CD4-positive, alpha-beta T cell treated with Interleukin-1 beta for 1 hour (primary cell): ENCODE measurements at places on chromosomes 1 and 21.

- no peak for DNase-seq
Observed at GRCh38 chr1:227541796-227542152, 21.6 kb upstream of the ZNF678 start.

DNA sequence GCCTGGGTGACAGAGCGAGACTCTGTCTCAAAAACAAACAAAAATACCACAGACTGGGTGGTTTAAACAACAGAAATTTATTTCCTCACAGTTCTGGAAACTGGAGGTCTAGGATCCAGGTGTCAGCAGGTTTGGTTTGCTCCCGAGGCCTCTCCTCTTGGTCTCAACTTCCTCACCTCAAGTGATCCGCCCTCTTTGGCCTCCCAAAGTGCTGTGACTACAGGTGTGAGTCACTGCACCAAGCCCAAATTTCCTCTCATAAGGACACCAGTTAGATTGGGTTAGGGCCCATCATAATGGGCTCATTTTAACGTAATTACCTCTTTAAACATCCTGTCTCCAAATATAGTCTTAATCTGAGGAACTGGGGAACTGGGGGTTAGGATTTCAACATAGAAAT lies 35.5 kb downstream of the MFSD2A start:
- no peak for DNase-seq

DNA sequence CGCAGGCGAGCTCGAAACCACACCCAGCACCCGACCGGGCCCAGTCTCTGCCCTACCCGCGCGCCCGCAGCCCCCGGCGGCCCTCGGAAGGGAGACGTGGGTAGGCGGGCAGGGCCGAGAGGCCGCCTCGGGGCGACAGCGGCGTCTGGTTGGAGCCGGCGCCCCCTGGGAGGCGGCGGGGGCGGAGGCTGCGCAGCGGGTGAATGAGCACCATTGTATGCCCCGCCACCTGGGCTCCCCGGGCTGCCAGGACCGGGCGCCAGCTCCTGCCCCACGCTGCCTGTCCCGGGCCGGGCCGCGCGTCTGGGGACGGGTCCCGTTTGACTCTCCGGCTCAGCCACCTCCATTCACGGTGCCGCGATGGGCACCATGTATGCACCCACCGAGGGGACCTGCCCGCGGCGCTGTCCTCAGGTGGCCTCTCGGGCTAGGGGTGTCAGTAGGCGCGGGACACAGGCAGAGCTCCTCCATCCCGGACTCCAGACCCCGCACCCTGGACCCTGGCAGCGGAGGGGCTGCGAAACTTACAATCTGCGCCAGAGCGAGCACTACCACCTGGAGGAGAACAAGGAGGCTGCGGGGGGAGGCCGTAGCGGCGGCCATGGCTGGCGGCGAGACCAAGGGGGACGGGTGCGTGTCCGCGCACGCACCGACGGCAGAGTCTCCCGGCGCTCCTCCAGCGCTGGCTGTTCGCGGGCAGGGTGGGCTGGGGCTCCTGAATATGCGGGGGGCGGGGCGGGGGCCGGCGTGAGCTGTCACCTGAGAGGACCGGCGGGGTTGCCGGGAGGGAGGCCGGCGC lies at the start of gene COL9A2:
Gene COL9A2, minus strand, starts transcription at position 692 of the 799 bp plus-strand sequence. Its CDS starts 89 bp downstream, at position 603.
- peak; percentile 67 for DNase-seq

DNA sequence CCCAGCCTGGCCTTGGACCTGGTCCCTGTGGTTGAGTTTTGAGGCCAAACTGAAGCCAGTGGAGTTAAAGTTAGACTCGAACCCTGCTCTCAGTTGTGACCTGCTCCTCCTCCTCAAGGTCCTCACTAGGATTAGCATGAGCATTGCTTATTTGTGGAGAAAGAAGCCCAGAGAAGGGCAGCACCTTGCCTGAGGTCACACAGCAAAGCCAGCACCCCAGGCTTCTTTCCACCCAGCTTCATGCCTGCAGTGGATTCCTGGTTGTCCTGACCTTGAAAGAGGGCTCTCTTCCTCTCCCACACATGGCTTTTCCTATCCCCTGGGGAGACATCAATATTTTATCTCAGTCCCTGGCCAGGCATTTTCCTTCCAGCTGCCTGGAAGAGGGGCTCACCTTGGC lies 2.8 kb downstream of the LDLRAP1 start:
- no peak for DNase-seq

GRCh38 chr1:156943756-156944155 lies 23.3 kb downstream of the LRRC71 start:
- DNase-seq, result no peak

DNA sequence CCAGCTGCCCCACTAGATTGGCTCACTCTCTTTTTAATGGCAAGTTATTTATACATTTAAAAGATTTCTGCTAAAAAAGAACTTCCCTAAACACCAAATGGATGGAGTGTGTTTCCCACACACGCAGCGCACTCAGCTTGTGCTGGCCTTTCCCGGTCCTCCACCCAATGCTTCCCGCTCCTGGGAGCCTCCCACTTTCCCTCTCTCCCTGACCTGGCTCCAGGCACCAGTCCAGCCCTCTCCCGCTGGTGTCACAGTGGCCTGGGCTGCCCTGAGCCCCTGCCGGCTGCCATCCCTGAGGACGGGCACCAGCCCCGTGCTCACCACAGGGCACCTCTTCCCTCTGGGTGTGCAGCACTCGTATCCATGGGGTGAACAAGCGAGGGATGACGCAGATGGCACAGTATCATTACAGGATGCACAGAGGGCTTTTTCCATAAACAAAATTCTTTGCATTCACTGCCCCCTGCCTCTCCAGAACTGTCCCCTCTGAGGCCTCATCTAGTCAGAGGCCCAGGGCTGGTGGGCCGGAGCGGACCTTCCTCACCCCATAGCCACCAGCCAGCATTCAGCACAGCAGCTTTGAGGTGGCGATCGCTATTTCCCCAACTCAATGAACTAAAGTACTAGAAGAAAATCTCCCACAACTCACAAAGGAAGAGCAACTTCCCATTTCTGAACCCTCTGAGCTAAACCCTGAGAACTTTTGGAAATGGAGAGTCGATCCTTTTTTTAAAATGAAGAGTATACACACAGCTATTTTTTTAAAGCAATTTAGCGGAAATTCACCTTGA lies 68.5 kb downstream of the SLC37A1 start:
- DNase-seq, result no peak

GRCh38 chr1:12059722-12060464 lies 3.2 kb upstream of the TNFRSF8 start:
- DNase-seq, result no peak

GRCh38 chr1:198775606-198776005 lies 136.8 kb downstream of the PTPRC start:
- DNase-seq, result no peak

DNA sequence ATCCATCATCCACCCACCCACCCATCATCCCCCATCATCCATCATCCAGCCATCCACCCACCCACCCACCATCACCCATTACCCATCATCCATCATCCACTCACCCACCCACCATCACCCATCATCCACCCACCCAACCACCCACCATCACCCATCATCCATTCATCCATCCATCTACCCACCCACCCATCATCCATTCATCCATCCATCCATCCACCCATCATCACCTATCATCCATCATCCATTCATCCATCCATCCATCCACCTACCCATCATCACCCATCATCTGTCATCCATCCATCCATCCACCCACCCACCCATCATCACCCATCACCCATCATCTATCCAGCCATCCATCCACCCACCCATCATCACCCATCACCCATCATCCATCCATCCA lies 81.5 kb downstream of the ADARB1 start:
- no peak for DNase-seq

GRCh38 chr1:221100611-221101010 lies 221.4 kb downstream of the HLX start:
- DNase-seq, result no peak

- no peak for DNase-seq
Observed at GRCh38 chr1:40363721-40364120, 9.8 kb upstream of the SMAP2 start.

GRCh38 chr1:60386249-60386648 lies 312.7 kb upstream of the C1orf87 start:
- DNase-seq, result no peak

GRCh38 chr1:18644973-18645746 lies 14.5 kb downstream of the PAX7 start:
- DNase-seq, result no peak

DNA sequence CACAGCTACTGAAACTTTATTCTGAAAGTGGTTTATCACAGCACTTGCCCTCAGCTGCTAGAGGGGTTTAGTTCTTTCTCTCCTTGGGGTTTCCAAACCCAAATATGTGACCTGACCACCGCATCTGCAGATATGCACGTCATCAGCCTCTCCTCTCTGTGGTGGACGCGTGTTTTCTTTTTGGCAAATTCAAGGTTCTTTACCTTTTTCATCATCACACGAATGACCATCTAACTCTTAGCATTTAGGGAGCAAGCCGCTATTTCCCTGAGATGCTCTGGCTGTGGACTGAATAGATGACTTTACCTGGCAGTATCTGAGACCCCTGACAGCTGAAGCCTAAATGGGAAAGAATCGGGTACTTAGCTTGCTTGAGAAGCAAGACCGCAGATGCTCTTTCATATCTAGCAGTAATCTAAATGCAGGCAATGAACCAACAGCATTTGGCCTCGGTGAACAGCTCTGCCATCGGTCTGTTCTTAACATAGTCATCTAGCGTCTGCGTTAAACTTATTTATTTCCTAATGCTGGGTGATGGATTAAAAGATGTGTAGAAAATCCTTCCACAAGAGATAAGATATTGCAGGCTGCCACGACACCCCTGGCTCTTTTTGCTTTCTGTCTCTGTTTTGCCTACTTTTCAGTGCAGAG lies 463.4 kb downstream of the CAMTA1 start:
- DNase-seq, result no peak

DNA sequence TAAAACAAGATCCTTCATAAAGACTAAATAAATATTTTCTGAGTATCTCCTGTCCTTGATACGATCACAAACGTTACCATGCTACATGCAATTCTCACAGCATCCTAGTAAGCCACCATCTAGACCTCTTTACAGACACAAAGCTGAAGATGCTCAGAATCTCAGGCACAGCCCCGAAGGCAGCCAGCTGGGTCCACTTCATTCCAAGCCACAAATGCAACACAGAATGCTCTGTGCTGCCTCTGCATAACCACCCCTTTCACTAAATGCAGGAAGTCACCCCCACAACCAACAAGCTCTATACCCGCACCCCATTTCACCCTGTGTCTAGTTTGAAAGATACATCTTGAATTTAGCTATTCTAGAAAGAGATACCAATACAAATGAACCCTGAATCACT lies 12.9 kb downstream of the RCAN1 start:
- no peak for DNase-seq

GRCh38 chr1:101190441-101190840 lies 46.4 kb upstream of the S1PR1 start:
- no peak for DNase-seq

GRCh38 chr1:77413541-77414335 lies 131.9 kb downstream of the AK5 start:
- DNase-seq, result no peak

GRCh38 chr1:69433073-69433472 lies 134.6 kb upstream of the LRRC7 start:
- DNase-seq, result no peak

- DNase-seq, result no peak
Observed at GRCh38 chr1:226496453-226497015, 52.0 kb upstream of the STUM start.

GRCh38 chr21:38851101-38851500 lies 45.4 kb downstream of the ETS2 start:
- DNase-seq, result no peak

- DNase-seq, result no peak
Observed at GRCh38 chr21:42568866-42569731, 55.4 kb downstream of the SLC37A1 start.

- DNase-seq, result no peak
Observed at GRCh38 chr1:10705953-10706352, 90.5 kb downstream of the CASZ1 start.

DNA sequence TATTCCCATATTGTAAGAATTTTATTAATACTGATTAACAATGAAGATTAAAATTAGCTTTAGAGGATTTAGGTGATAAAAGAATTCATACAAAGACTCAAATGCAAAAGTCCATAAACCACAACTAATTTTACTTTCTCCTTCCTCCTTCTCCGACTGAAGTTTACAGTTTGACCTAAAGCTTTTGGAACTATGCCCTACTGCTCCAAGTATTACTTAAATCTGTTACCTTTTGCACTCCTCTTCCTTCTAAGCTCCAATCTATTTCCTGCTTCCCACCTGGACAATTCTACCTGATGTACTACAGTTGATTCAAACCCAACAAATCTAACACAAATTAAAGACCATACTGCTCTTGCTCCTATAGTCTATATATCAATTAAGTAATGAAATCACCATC lies 36.3 kb downstream of the ANKRD13C start:
- no peak for DNase-seq

DNA sequence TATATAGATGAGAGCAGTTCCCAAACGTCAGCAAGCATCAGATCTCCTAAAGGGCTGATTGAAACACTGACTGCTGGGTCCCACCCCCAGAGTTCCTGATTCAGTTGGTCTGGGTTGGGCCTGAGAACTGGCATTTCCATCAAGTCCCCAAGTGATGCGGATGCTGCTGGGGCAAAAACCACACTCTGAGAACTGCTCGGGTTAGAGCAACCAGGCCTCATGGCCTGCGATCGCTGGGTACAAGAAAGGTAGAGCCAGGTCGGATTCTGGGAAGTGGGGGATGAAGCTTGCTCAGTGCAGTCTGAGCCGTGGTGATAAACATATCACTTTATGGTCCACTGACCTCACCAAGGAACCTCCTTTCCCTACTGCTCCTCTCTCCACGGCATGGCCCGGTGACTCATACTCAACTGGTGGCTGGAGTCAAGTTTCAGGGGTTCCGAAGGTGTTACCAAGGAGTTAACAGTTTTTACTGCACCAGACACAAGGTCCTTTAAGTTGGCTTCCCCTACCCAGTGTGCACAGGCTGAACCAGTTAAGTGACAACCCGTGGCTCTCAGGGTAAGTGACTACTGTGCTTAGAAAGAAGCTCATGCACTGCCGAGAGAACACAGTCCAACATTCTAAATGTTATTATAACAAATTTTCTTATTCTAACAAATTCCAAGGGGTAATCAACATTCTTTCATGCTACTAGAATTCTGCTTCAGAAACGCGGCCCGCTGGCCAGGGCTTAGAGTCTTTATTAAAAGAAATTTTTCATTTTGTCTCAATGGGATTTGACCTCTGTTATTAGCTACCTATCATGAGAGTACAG lies 153.5 kb downstream of the TGFBR3 start:
- peak; percentile 37 for DNase-seq

DNA sequence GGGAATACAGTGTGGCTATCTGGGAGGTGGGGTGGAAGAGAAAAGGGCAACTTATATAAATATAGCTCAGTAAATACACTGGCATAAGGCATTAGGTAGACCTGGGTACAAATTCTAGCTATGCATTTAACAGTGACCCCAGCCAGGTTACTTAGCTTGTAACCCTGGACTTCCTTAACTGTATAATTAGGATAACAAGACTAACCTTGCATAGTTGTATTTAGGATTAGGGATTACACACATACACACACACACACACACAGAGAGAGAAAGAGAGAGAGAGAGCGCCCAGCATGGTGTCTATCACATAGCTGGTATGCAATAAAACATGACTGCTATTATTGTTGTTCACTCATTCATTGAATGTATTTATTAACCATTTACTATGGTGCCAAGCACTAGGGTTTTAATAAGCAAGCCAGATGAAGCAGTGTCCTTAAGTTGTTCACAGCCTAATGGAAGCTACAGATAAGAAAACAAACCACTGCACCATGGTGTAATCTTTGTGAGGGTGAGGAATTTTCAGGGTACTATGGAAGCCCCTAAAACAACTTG lies 251.4 kb downstream of the ZNF648 start:
- no peak for DNase-seq

GRCh38 chr1:31666263-31666963 lies 21.7 kb upstream of the PEF1 start:
- no peak for DNase-seq
